A549 treated with GW870086 at 1 μM for 4 hours (cell line): ENCODE measurements at places on chromosomes 5 and 9. TPM values are rescaled to one million over a fixed set of nuclear protein-coding genes. Genes with fewer than 3 reads are reported as not detected.

IRX1 gene
- not detected in 5 replicates for total RNA-seq

ADGRD2 gene
- not detected in 5 replicates for total RNA-seq

REEP5 gene
- total RNA-seq, result 132 to 169 TPM (median 146 TPM) in 5 replicates

C5orf52 gene
- total RNA-seq, result not detected in 5 replicates

MCCC2 gene
- 36.8 to 45.3 TPM (median 40.9 TPM) in 5 replicates for total RNA-seq
